ENCODE measurements at places on chromosomes 6 and 20.

DNA sequence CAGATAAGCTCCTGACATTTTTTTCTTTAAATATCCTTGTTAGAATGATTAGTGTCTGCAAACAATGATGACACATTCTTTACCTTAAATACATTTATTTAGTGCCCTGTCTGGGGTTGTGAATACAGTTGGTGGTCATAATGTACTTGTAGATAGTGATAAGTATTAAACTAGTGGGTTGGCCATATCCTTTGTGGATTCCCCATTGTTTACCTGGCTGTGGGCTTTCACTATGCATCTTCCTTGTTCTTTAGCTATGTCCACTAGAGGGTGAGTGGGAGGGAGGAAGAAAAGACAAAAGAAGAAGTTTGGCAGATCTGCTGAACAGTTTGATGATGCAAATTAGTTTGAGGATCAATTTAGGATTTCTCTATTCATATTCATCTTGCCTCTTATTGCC, 15.7 kb downstream of the HS3ST5 start:
- DNase-seq = no peak

DNA sequence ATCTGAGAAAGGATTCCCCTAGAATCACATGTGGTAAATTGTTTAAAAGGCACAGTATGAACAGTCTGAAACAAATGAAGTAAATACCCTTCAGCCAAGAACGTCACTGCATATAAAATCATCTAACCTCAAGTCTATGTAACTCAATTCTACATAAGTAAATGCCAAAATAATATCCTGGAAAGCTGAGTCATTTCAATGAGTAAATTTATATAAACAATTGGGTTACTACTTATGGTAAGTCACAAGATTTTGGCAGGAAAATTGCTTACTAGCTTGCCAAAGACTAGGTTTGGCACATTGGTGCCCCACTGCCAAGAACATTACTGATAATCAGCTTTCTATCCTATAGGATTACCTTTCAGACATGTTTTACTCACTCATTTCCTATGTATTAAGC, 8.4 kb downstream of the GMDS start:
- DNase-seq = no peak

DNA sequence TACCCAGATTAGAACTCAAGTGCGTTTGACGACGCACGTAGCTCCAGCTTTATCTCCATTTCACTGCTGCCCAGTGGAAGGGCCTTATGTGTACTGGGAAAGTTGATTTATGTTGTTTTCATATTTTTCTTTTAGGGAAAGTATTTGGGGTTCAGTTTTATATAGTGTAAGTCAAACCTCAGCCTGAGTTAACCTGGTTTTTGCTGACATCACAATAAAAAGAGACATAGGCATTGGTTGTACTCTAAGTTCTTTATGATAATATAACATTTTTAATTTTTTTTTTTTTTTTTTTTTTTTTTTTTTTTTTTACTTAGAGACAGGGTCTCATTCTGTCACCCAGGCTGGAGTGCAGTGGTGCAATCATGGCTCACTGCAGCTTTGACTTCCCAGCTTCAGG, 34.1 kb upstream of the PRL start:
- no peak for DNase-seq

GRCh38 chr6:33187809-33188208, 4.5 kb downstream of the COL11A2 start:
- no peak for DNase-seq

DNA sequence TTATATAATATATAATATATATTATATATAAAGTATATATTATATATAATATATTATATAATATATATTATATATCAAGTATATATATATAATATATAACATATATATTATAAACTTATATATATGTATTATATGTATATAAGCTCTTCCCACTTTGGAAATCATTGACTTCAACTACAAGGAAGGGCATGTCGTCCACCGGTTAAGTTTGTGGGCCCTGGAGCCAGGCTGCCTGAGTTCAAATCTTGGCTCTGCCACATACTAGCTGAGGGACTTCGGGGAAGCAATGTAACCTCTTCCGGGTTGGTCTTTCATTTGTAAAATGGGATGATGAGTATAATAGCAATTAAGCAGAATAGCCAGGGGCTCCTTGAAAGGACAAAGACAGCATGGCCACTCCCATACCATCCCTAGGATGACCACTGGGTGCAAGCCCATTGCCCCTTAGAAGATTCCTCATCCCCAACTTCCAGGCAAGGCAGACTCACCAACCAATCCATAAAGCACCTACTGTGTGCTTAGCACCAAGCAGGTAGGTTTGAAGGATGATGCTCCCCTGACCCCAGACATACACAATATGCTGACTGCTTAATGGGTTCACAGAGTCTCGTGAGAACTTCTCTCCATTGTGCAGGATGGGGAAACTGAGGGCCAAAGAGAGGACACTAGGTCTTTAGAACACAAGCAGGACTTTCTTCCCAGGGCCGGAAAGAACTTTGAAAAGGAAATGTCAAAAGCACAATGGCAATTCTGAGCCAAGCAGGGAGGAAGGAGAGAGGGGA, 163.2 kb downstream of the MRPL14 start:
- DNase-seq = no peak

- DNase-seq = no peak
These were observed 171.1 kb downstream of the KIF6 start for GRCh38 chr6:39553860-39554802.

DNA sequence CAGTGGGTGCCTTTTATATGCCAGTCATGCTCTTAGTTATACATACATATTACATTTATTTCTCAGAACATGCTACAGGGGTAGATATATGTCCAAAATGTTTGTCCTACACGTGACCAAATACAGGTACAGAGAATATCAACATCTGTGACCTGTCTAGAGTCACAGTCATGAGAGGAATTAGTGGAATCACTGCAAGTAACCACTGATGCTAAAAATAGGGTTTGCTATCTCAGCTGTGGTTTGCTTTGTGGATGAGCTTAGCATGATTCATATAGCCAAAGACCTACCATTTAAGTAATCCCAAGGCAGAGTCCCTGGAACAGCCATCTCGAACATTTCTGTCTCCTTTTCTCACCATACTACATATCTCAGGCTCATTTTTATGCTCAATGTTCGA, 32.3 kb downstream of the GSTA3 start:
- no peak for DNase-seq

- DNase-seq = no peak
These were observed 62.4 kb downstream of the ARID1B start for GRCh38 chr6:156839591-156840001.

- DNase-seq = no peak
These were observed 16.0 kb downstream of the SLC2A10 start for GRCh38 chr20:46725186-46726165.

DNA sequence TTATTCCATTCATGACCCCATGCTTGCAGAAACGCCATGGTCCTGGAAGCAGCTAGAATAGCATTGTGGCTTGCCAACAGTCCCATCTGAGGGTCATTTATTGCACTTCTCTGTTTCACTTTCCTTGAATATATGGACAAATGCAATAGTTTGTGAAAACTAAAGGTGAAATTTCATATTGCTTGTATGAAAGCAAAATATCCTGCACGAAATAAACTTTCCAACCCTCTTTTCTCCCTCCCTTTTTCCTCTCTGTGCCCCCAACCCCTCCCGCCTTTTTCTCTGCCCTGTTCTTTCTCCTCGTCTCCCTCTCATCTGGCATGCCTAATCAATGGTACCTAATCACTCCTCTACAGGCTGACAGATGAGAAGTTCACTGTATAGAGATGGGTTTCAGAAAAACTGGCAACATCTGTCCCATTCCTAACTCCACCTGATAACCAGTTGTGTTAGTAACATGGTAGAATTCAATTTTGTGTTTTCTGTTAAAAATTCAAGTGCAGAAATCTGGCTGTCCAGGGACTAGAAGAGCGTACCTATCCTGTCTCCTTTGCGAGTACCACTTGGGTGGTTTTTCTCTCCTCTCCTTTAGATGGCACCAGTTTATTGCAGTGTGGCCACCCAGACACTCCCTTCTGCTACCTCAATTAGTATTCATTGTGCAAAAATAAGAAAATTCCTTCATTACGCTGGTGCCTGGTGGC, 198.6 kb downstream of the FOXA2 start:
- no peak for DNase-seq

GRCh38 chr6:134080171-134080795, 27.9 kb upstream of the SLC2A12 start:
- DNase-seq = no peak

DNA sequence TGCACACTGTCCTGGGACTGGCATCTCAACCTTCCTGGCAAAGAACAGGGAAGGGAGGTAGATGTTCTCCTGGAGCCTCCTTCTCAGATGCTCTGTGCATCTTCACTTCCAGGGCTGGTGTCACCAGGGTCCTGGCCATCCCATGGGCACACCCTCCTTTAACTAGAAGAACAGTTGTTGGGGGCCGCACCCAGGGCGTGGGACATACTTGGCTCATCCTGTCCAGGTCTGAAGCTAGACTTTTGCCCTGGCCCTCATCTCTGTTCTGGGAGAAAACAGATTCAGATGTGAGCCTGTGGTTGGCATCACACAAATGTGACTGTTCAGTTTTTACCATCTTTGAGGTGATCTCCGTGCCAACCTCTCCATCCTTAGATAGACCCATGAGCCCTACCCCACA, 41.6 kb downstream of the FOXC1 start:
- DNase-seq = no peak

- peak; percentile 44 for DNase-seq
These were observed 8.0 kb downstream of the MYLIP start for GRCh38 chr6:16136621-16137450.

- peak; percentile 36 for DNase-seq
These were observed 99.7 kb downstream of the EYA2 start for GRCh38 chr20:46994341-46994740.

DNA sequence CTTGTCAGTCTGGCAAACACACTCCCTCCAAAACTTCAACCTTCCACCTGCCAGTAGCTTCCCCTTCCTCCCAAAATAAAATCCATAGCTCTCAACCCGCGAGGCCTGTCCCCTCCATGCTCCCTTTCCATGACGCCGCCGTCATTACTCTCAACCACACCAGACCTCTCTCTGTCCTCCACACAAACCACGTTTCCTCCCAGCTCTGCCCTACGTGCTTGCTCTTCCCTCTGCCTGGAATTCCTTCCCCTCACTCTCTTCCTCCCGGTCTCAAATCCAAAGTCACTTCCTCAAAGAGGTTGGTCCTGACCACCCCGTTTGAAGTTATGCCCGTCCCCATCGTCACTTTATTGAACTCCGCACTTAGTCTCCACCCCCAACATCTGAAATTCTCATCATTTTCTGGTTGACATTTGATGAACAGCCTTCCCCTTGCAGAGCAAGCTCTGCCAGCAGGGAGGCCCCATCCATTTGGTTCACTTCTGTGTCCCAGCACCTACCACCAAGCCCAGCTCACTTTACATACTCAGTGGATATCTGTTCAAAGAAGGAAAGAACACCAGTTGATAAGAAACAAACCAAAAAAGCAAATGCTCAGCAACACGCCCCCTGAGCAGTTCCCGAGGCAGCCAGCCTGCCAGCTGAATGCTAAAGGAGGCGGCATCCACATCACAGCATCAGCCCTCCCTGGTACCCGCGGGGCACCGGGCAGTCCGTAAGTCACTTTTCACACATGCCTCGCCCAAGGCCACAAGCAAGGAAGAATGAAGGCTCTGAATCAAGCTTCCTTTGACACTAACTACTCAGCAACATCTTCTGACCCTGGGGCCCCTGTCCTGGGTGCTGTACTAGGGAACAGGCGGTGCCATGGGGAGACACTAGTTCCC, 125.0 kb downstream of the NFATC2 start:
- no peak for DNase-seq

DNA sequence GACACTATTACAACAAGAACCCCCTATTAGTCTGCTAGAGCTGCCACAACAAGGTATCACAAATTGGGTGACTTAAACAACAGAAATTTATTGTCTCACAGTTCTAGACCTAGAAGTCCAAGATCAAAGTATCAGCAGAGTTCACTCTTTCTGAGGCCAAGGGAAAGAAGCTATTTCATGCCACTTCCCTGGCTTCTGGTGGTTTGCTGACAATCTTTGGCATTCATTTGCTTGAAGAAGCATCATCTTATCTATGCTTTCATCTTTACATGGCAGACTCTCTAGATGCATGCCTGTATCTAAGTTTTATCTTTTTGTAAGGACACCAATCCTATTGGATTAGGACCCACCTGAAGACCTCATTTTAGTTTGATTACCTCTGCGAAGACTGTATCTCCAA, 296.8 kb upstream of the MARCKS start:
- no peak for DNase-seq

- DNase-seq = no peak
These were observed 41.5 kb downstream of the ELMO2 start for GRCh38 chr20:46364670-46365486.

GRCh38 chr6:15107644-15108382, 138.1 kb upstream of the JARID2 start:
- no peak for DNase-seq

DNA sequence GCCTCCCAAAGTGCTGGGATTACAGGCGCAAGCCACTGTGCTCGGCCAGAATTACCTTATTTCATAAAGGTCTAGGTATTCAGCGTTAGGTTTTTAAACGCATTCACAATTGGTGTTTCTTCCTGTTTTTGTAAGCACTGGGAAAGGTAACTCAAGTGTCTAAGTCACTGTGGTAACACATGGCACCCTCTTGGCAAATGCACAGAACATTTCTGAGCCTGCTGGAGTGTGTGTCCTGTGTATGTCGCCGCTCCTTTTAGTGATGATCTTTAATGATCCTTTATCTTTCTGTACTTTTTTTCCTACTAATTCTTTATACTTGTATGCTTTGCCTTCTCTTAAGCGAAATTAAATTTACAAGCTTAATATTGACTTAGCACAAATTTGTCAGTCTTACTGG, 263.0 kb downstream of the ARID1B start:
- DNase-seq = no peak

GRCh38 chr6:160358225-160359119, 10.3 kb downstream of the SLC22A3 start:
- no peak for DNase-seq

- DNase-seq = no peak
These were observed 712.5 kb upstream of the NRSN1 start for GRCh38 chr6:23413327-23414050.

DNA sequence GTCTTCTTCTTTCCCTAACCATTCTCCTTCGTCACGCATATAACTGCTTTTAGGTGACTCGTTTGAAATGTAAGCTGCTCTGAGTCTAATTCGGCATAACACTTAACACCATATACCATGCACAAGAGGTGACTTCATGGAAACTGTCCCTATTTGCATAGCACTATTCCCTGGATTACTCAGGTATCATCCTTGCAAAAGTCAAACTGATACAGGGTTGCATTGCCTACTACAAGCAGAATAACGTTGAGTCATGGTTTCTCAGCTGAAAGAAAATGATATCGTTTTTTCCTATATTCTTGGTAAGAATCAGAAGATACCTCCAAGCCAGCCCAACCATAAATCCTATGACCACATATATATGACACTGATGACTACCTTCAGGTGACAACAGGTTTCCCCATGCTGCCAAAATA, 227.5 kb downstream of the ATXN1 start:
- DNase-seq = no peak

All from stimulated activated CD4-positive, alpha-beta T cell treated with anti-CD3 and anti-CD28 coated beads, Interleukin-4, amount 100 ng/mL, for 1 hour (primary cell).